ENCODE measurements at places on chromosomes 7 and 10. TPM values are rescaled to one million over a fixed set of nuclear protein-coding genes. Genes with fewer than 3 reads are reported as not detected.

GRCh38 chr10:35535136-35535535, 70.0 kb upstream of the GJD4 start:
- DNase-seq, result no peak

- no peak for DNase-seq
Measured at GRCh38 chr7:158507917-158508316, 79.7 kb downstream of the PTPRN2 start.

DNA sequence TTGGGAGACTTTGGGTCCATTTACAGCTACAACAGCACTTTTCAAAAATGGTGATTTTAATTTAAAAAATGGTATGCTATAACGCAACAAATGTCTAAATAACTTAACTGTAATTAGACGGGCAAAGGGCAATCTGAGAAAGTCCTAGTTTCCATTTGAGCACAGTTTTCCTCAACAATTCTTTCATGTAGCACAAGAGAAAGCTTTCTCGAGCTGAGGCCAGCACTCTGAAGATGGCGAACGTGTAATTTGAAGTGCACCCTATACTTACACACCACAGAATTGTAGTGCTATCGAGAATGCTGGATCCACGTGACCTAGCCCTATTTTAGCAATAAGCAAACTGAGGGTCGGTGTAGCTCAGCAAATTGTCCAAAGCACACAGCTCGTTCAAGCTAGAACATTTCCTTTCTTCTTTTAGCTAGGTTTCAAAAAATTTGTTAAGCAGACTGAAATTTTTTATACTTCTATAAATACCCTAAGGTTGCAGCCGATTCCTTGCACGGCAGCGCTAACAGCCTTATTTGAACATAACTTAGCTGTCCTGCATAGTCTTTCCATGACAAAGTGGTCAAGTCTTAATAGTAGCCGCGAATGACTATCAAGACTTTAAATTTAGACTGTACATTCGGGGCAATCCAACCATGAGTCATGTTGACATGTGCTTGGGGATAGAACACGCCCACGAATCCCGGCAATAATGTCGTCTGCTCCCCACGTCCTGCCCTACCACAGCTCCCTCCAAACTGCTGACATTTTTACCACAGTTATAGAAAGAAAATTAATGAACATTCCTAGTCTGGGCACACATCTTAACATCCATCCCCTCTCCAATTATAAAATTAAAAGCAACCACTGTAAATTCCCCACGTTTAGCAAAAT, 10.0 kb downstream of the KLF6 start:
- no peak for DNase-seq

GRCh38 chr7:156099085-156099484, 286.8 kb upstream of the SHH start:
- DNase-seq, result no peak

DNA sequence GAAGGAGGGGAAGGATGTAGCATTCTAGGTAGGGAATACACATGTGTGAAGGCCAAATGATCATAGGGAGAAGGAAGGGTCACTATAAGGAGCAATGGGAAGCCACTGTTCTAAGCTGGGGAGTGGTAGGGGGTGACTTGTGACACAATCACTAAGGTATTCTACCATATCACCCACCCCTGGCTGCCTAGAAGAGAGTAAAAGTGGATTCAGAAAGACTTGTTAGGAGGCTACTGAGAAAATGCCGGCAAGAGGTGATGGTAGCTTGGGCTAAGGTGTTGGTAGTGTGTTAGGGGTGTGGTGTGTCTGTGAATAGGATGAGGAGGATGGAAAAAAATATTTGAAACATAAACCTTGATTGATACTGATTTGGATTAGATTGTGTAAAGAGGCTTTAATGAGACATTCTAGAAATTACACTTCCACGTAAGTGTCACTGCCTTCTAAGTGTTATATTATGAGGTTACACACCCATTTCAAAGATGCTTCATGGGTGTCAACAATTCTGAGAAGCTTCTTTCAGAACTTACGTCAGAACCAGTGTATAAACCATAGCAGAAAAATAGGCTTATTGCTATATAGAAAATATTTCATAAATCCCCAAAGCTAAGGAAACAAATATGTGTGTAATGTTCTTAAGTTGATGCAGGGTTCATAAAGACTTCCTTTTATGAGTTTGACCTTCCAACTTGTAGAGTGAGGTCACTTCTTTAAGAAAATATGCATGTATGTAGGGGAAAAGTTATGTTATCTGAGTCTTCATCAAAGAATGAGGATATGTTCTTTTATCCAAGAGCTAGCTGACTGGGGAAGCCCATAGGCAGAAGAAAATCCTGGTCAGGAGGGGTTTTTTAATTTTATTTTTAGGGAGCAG, 5.6 kb upstream of the BPGM start:
- DNase-seq, result no peak

GRCh38 chr7:102874166-102874829, 38.5 kb upstream of the LRRC17 start:
- DNase-seq, result peak; percentile 86

C7orf57 gene
- not detected for total RNA-seq

BTBD16 gene
- total RNA-seq, result not detected

PLA2G12B gene
- not detected for total RNA-seq

PPP1R9A gene
- total RNA-seq, result not detected

Data from CD4-positive, CD25-positive, alpha-beta regulatory T cell (primary cell).